ENCODE measurements at places on chromosomes 2 and 18.

DNA sequence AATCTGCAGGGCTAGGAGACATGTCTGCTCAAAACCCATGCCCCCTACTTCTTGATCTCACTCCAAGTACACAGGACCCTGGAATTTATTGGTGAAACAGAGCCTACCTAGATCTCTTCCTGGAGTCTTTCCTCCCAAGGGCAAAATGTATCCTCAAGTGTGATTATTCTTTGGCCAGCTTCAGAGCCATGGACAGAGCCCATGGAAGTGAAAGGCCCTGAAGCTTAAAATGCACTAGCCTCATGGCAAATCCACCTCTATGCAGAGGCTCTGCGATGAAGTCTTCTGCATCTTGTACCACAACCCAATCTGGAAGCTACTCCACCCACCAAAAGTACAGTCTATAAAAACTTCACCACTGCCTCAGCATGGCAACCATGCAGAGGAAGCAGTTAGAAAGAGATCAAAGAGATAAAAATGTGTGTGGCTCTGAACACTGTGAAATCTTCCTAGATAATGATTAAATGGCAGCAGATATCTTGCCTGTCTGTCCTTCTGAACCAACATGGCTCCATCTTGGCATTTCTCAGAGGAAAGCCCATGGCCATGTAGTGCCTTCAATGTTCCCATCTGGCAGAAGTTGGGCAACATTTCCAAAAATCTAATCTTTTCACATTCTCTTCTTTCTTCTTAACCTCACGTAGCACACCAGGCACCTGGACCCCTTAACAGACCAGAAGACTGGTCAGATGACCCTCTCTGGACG is 142.9 kb upstream of the KLF7 start:
- no peak for DNase-seq

- no peak for DNase-seq
These were observed 668.3 kb downstream of the IRS1 start for GRCh38 chr2:226131299-226131784.

DNA sequence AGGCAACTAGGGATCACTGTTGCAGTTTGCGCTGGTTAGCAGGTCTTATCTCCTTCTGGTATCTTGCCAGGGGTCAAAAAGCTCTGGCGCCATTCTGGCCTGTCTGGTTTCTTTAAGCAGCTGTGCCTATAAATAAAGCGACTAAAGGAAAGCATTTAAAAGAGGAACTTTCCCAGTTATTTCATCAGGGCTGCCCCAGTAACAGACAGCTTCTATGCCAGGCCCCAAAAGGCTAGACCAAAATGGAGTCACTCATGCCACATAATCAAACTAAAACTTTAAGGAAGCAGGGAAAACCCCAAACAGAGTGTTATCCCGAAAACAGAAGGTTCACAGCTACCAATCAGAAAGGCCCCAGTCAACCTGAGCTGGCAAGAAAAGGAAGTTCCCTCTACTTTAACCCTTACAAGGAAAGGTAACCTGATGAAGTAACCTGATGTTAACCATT is 41.2 kb upstream of the HNRNPA3 start:
- DNase-seq: no peak

DNA sequence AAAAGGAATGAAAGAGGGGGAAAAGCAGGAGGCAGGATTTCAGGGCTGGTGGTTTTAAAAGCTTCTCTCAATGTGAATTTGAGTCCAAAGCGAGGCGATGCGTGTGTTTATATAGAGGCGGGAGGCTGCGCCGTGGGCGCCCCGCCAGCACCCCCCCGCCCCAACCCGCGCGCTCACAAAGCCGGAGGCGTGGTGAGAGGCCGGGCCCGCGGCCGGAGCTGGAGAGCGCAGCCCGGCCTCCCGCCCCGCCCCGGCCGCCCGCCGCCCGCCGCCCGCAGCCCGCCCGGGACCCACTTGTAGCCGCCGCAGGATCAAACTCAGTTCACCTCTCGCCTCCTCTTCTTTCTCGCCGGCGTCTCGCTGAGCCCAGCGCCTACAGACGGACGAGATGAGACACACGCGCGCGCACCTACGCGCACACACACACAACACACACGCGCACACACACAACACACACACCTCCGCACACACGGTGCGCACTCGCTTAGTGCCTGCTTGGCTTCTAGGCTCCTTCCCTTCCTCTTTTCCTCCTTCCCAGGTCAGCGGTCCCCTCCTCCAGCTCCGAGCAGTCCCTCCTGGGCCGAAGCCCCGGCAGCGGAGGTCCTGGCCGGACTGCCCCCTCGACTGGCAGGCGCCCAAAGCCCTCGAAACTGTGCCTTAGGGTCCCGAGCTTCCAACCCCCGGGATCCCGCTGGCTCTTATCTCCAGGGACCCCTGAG is 1.3 kb upstream of the CYP26B1 start:
- DNase-seq: peak; percentile 42

DNA sequence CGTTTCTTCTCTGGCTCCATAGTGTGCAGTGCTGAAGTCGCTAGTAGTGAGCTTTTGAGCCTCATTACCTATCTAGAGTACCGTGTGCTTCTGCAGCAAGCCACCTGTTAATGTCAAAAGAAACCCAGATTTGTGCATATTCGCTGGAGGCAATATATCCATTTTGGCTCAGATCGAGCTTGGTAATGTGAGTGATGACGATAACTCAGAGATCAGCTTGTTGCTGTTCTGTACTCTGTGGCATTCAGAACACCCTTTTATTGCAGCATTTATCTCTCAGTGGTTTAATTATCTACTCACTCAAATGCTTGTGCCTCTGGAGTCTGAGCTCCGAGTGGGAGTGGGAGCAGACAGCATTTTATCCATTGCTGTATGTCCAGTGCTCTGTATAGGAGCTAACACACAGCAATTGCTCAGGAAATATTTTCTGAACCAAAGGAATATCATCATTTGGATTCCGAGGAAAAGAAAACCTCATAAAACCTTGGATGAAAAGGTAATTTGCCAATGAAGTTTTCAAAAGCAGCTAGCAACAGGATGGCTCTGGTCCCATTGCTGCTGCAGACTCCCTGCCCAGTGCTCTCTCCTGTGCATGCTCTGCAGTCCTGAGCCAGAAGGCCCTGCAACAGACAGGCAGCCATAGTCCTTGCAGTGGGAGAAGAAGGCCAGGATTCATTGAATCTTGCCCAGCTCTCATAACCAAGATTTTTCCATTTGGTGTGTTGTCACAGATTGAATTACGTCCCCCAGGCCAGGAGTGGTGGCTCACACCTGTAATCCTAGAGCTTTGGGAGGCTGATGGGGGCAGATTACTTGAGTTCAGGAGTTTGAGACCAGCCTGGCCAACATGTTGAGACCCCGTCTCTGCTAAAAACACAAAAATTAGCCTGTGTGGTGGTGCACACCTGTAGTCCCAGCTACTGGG is 183.8 kb downstream of the MYCN start:
- peak; percentile 2 for DNase-seq

DNA sequence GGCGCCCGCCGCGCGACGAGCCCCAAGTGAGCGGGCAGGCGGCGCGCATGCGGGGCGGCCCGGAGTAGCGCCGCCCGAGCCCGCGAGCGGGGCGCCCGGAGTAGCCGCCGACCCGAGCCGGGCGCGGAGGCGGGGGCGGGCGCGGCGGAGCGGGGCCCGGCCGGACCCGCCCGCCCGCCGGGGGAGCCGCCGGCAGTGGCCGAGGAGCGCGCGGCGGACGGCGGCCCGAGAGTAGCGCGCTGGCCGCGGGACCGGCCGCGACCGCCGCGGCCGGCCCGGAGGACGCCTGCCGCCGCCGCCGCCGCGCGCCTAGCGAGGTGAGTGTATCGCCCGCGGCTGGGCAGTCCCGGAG is at the start of gene GALNT1:
Gene GALNT1, plus strand, starts transcription at position 195 of the 352 bp plus-strand sequence. CDS start 72,923 bp downstream, outside the sequence.
- no peak for DNase-seq

DNA sequence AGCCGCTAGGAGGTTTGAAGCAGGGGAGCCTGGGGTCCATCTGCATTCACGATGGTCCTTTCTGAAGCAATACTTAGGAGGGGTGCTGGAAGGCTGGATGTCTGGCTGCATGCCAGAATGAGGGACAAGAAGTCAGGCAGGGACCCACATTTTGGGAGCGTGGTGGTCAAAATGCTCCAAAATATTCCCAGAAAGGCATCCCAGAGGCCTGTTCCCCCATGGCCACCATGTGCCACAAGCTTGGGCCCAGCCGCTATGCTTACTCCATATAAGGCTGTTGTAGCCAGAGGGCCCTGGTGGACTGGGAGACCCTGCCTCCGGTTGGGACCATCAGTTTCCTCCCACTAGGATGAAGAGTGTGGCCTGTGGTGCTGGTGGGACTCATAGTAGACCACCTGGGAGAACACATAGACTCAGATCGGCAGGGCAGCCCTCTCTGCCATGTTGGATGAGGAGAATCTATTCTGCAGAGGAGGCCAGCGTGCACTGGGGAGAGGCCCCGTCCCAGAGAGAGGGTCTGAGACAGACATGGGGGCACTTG is 3.6 kb upstream of the PROM2 start:
- no peak for DNase-seq

DNA sequence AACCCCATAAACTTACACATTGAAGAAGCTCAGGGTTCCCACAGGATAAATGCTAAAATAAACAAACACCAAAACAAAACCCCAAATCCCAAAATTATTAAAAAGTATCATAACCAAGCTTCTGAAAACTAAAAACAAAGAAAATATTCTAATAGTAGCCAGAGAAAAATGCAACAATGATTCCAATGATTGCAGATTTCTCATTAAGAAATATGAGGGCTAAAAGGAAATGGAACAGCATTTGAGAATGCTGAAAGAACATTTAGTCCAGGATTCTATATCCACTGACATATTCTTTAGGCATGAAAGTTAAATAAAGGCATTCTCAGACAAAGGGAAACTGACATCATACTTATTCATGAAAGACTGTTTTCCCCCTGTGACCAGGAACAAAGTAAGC is 212.4 kb downstream of the SLC4A10 start:
- no peak for DNase-seq

- no peak for DNase-seq
These were observed 206.7 kb downstream of the HDAC4 start for GRCh38 chr2:239193925-239194677.

DNA sequence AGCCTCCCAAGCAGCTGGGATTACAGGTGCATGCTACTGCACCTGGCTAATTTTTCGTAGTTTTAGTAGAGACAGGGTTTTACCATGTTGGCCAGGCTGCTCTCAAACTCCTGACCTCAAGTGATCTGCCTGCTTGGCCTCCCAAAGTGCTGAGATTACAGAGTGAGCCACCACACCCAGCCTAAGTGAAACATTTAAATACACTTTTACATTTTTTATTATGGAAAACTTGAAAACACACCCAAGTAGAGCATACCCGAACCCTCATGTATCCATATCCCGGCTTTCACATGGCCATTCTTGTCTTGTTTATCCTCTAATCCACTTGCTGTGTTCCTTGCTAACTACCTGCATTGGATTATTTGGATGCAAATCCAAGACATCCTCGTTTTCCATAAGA is 13.2 kb upstream of the AGPS start:
- DNase-seq: no peak

- DNase-seq: no peak
These were observed 43.6 kb downstream of the SF3B1 start for GRCh38 chr2:197391220-197391717.

Measured in tibial nerve (tissue), 4 donors.